ENCODE measurements at places on chromosomes 5 and 9.

DNA sequence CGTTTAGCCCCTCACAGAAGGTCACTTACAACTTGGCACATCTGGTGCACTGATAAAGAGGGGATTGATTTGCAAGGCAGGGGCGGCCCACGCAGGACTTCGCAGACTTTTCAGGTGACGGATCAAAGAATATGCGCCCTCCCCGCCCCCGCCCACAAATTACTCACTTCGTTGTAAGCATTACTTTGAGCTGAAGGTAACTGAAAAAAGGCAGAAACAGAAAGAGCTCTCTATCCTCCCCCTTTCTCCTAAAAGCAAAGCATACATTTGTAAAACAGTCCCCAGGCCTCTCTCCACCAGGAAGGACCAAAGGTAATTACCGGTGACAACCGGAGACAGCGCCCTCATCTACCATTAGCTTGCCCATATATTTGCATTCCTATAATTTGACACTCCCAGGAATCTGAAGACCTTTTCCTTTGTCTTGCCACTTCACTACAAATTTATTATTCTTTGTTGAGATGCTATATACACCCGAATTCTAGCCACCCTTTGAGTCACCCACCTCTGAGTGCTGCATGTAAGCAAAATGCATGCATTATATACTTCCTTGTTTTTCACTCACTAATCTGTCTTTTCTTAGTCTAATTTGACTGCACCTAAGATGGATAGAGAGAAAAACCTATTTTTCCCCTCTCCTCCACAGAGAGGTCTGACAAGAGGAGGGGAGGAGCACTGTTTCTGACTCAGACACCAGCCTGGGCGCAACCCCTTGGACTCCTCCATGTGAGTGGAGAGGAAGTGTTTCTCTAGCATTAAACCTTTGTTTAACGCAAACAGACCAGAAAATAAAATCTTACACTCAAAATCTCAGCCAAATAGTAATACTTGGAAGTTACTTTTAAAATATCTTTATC is 74.7 kb upstream of the SPIN1 start:
- DNase-seq = no peak

DNA sequence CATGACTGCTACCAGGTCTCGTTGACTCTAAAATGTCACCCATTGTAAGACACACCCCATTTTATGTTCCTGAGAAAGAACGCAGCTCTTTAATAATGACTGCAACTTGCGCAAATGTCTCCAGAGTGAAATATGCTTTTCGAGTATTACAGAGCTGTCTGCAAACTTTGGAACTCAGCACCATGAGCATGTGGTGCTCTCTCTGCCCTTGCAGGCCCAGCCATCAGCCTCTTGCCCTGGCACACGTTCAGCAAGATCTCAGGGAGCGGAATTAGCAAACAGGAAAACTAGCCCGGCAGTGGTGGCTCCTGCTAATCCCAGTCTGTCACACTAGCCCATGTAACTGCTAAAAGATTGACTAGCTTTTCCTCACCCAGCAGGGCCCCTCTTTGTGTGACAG is 114.5 kb upstream of the SLC1A3 start:
- DNase-seq = no peak

- DNase-seq = no peak
Measured at GRCh38 chr9:99690573-99690972, 131.1 kb upstream of the NR4A3 start.

DNA sequence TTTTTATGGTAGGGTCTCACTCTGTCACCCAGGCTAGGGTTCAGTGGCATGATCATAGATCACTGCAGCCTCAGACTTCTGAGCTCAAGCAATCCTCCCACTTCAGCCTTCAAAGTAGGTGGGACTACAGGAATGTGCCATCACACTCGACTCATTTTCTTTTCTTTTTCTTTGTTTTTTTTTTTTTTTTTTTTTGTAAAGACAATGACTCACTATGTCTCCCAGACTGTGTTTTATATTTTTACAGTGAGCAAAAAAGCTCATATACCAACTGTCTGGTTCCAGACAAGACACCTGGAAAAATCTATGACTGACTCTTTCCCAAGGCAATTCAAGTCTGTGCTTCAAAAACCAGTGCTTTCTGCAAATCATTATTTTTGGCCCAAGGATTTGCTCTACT is 10.8 kb upstream of the FOXD1 start:
- no peak for DNase-seq

GRCh38 chr5:178642351-178642909 is 15.6 kb upstream of the CLK4 start:
- DNase-seq = no peak

DNA sequence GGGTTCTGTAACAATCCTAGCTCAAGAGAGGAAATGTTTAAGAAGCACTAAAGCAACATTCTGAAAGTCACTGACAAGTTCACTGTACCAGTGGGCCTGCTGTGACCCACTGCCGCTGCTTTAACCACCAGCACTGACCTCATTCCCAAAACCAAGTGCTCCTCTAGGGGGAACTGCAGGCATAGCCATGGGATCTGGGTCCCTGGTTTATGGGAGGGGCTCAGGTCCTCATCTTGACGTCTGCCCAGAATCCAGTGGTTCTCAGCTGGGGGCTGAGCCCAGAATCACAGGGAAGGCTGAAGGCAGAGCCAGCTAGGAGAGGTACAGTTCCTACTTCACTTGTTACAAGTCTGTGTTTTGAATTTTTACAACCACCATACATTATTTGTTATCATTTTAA is 36.1 kb upstream of the SLC2A8 start:
- peak; percentile 19 for DNase-seq

- no peak for DNase-seq
Measured at GRCh38 chr5:169150108-169150507, 150.8 kb downstream of the SLIT3 start.

GRCh38 chr9:89996773-89997172 is 392.0 kb downstream of the GADD45G start:
- no peak for DNase-seq

DNA sequence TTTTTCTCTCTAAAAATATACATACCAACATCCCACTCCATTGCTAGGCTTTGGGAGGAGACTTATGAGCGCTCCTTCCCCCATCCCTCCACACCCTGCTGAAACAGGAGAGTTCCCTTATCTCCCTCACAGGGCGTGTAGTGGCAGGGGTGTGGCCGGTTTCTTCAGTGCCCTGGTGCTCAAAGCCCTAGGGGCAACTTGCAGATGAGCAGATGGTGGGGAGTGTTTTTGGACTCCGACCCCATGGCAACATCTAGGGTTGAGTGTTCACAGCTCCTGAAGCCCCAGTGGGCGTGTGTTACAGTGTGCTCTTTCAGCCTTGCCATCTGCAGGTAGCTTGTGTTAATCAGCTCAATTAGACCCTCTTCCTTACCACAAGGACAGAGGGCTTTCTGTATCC is 409.5 kb downstream of the MAT2B start:
- no peak for DNase-seq

- no peak for DNase-seq
Measured at GRCh38 chr9:111812337-111812736, 17.6 kb upstream of the SHOC1 start.

GRCh38 chr5:10726913-10727517 is 34.0 kb downstream of the DAP start:
- no peak for DNase-seq

DNA sequence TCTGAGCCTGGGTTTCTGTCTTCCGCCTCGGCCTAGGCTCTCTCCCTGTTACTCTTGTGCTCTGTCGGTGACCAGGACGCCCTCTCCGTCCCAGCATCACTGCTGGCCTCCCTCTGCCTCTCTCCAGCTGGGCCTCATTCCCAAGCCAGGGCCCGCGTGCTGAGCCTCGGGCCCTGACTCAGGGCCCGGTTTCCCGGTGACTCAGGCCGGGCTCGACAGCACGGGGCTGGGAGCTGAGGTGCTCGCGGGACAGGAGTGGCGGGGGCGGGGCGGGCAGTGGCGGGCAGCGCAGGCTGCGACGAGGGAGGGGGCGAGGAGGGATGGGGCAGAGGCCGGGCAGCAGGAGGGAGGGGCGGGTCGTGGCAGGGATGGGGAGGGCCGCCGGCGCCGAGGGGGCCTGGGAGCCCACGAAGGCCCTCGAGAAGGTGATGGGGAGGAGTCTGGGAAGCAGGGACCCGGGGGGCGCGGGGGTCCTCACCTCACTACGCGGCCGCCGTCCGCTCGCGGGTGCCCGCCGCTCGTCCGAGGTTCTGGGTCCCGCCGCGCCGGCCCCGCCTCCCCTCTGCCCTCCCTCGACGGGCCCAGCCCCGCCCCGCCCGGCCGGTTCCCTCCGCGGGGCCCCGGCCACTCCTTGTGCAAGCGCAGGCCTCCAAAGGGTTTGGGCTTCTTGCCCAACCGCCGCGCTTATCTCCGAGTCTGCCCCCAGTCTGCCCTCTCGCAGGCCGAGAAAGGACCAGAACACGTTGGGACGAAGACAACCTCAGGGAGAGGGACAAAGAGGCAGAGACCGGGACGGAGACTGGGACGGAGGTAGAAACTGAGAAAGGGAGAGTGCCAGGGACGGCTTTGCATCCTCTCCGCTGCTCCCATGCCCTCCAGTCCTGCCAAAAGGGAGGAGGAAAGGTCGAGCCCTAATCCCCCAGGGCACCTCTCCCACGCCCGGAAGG is at the start of gene ARAP3:
Gene ARAP3, minus strand, starts transcription at position 536 of the 947 bp plus-strand sequence. CDS start 1,744 bp downstream, outside the sequence.
- peak; percentile 95 for DNase-seq

- DNase-seq = no peak
Measured at GRCh38 chr5:177981296-177982071, 14.6 kb downstream of the PROP1 start.

DNA sequence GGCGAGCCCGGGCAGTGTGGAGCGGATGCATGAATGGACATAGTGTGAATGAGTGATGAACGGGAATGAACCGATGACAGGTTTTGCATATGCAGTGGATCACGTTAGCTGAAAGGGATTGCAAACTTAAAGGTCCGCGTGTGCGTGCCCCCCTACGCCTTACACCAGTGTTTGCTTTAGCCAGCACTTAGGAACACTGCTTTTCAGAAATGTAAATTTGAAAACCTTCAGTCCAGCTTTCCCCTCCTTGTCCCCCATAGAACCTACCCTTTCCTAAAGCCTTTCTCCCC is 692 bp downstream of the PSAT1 start:
- DNase-seq = no peak

DNA sequence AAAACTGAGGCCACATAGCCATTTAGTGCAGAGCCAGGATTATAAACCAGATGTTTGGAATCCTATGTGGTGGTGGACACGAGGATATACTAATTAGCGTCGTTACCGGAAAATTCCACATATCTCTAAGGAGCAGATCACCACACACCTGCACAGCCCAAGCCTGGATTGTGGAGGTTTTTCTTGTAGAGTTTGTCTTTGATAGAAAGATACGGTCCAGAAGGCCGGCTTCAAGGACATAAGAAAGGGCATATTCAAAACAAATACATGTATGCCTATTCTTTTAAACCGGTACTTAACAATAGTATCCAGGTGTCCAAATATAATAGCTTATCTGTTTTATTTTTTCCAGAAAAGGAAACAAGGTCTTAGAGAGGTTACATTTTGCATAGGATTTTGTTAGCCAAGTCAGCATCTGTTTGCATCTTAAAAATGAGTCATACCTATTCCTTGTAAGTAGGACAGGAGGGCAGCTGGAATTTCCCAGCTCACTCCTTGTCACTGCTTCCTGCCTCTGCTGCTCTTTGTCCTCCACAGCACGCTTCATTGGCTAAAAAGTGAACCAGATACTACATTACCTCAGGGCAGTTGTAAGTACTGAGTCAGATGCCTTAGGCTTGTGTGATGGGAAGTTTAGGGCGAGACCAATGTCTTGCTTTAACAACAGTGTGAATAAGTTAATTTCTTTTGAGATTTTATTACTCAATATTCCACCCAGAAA is 3.6 kb downstream of the TMC1 start:
- DNase-seq = peak; percentile 66

- DNase-seq = no peak
Measured at GRCh38 chr5:131649161-131649560, 14.1 kb upstream of the RAPGEF6 start.

GRCh38 chr5:16382047-16382446 is 83.6 kb downstream of the ZNF622 start:
- DNase-seq = no peak

GRCh38 chr9:14298601-14299022 is 15.3 kb downstream of the NFIB start:
- DNase-seq = no peak

DNA sequence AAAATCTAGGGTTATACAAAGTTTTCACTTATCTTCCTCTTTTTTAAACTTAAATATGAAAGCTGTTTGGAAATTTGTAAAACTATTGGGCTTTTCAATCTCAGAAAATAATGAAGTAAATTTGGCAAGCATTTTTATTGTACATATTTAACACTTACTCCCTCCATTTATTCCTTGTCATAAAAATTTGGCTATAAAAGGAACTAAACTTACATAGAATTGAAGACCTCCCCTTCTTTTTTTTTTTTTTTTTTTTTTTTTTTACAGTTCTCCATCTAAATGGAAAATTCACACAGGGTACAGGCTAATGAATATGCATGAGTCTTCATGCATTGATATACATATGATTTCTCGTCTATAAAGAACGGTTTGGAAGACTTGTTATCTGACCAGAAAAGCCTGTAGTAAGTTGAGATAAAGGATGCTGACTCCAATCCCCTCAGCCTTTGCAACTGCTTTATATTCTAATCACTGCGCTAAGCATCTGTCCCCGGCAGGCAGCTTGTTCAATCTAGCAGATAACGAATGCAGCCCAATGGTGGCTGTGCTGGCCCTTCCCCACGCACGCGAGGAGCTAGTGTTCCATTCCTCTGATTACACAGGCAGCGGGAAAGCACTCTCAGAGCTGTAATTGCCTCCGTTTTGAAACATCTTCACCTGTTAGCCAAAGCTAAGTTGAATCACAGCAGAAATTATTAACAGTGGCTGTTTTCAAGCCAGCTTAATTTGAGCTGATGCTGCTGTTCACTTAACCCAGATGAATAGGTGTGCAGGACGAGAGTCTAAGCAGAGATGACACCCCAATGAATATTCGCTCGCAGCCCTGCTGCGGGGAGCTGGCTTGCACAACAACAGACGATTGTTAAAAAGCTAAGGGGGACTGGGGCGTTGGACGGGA is 453.8 kb upstream of the ZNF608 start:
- DNase-seq = no peak

GRCh38 chr5:172768573-172769341 is 2.2 kb downstream of the DUSP1 start:
- DNase-seq = peak; percentile 36

- DNase-seq = no peak
Measured at GRCh38 chr5:103216137-103216536, 42.4 kb upstream of the MACIR start.

GRCh38 chr9:90107040-90107725 is 502.4 kb downstream of the GADD45G start:
- no peak for DNase-seq

DNA sequence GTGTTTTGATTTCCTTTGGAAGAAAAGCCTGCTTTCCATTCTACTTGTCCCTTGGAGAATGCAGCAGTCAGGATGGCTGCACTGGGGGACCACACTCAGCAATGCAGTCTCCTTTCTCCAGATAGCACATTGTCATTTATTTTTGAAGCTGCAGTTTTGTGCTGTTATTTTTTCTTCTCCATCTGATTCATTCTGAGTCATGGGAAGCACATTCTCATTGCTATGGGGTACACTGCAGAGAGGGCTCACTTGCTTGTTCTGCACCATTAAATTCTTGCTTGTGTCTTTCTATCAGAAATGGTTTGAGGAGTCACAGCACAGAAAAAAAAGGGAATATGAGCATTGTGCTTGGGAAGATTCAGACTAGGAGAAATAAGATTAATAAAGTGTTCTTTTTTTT is 39.7 kb upstream of the POC5 start:
- DNase-seq = no peak
